ENCODE measurements at places on chromosomes 5 and 9. TPM values are rescaled to one million over a fixed set of nuclear protein-coding genes. Genes with fewer than 3 reads are reported as not detected.
A peak's percentile ranks its signal among the peaks of the same experiment; 100 is the strongest.

The BSPRY gene
- total RNA-seq, result 18.8 TPM

The GMCL2 gene
- total RNA-seq, result not detected

DNA sequence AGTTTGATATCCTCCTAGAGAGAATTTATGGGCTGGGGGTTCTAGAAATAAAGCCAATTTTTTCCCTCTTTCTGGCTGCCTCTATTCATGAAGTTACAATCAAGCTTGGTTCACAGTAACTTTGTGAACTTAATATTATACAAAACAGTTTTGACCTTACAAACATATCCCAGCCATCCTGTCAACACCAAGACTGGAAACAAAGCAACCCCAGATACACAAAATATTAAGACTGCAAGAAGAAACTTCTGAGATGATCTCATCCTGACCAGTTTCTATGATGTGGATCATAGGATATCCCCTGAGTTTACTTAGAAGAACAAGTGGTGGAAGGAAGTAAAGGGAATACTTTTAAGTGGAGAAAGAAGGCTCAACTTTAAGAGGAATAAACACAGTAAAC is 28.3 kb upstream of the CER1 start:
- DNase-seq, result no peak

- no peak for DNase-seq
Measured at GRCh38 chr5:140322751-140323731, 20.1 kb upstream of the PFDN1 start.

The TMEM203 gene
- 36.2 TPM for total RNA-seq

DNA sequence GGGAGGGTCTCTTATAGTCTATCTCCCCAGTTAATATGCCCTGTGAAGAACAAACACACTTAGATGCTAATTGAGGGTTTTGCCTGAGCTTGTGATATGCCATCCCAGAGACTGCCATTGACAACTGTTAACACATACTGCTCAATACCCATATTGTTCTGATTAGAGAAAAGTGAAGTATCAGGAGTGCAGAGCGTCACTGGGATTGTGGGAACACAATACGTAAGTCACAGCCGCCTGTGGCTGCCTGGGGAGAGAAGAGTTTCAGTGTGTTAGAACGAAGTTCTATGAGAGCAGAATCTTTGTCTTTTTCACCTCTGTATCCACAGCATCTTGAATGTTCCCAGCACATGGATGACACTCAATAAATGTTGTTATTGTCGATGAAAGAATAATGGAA is 110.2 kb downstream of the MEF2C start:
- no peak for DNase-seq

- peak; percentile 4 for DNase-seq
Measured at GRCh38 chr9:93896093-93896492, 59.1 kb downstream of the BARX1 start.

The LCN15 gene
- total RNA-seq, result not detected

DNA sequence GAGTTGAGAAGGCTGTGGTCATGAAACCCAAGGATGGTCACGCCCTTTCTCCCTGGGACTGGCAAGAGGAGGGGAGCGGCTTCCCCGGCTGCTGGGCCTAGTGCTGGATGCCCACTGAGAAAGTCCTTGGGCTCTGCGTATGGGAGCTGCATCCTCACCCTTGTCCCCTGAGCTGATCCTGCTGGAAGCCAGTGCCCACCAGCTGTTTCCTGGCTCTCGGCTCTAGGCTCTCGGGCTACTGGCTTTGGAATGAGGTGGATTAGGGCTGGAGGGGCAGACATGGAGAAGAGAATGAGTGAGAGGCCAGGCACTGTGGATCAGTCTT is 149.3 kb upstream of the PPP1R26 start:
- no peak for DNase-seq

The NME5 gene
- 9.9 TPM for total RNA-seq

The SLCO4C1 gene
- total RNA-seq, result 4.0 TPM

The MLANA gene
- total RNA-seq, result not detected

GRCh38 chr5:38755181-38755580 is 90.6 kb upstream of the OSMR start:
- no peak for DNase-seq

The IFNA13 gene
- total RNA-seq, result not detected

The CTSV gene
- 10.5 TPM for total RNA-seq

DNA sequence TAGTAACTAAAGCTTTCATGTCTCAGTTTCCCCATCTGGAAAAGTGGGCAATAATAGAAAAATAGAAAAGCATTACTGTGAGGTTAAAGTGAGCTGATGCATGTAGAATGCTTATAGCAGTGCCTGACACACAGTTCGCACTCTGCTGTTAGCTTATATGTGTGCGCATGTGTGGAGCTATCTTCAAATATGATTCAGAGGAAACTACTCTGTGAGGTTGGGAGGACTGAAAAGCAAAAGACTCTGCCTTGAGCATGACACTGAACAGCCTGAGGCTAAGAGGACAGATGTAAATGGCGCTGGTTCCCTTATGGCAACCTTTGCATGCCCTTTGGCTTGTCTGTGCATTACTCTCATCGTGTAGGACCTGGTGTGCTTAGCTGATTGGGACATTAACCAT is 19.4 kb downstream of the NTRK2 start:
- no peak for DNase-seq

DNA sequence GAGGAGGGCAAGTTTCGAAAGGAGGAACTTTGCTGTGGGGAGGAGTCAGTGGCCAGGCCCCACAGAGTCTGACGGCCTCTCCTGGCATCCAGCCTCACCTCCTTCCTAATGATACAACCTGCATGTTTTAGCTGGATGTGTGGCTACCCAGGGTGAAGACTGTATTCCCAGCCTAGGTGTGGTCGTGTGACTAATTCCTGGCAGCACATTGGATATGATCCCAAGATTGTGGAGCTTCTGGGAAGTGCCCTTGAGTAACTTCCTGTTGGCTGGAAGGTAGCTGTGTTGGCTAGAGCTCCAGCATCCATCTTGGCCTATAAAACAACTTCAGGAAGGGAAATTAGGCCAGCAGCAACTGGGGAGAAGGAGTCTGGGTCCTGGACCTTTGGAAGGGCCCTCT is 19.0 kb upstream of the LPCAT1 start:
- DNase-seq, result no peak

- no peak for DNase-seq
Measured at GRCh38 chr5:6721442-6721841, 8.2 kb downstream of the TENT4A start.

The DEPDC1B gene
- 38.5 TPM for total RNA-seq

The SLC1A1 gene
- total RNA-seq, result 3.8 TPM

The IRX4 gene
- total RNA-seq, result not detected

The TTC23L gene
- total RNA-seq, result 2.8 TPM

The PPP6C gene
- total RNA-seq, result 32.5 TPM

GRCh38 chr9:134890155-134890495 is 9.5 kb downstream of the FCN2 start:
- DNase-seq, result no peak

The AJM1 gene
- total RNA-seq, result 5.1 TPM

GRCh38 chr5:74056789-74057164 is 430.8 kb downstream of the ARHGEF28 start:
- DNase-seq, result no peak

The IL9 gene
- not detected for total RNA-seq

DNA sequence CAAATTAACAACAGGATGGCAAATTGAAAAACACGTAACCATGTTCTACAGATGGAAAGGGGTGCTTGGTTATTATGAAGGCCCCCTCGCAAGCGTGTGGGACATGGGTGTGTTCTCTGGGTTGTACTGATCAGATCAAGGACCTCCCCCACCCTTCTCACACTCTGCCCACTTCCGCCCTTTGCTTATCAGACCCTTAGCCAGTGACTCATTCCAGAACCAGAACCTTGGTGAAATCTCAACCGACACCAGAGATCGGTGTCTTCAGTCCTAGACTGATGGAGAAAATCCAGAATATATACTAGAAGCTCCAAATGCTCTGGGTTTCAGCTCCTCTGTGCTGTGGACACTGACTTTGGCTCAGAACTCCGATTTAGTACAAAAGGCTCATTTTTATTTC is 64.9 kb downstream of the PTTG1 start:
- no peak for DNase-seq

DNA sequence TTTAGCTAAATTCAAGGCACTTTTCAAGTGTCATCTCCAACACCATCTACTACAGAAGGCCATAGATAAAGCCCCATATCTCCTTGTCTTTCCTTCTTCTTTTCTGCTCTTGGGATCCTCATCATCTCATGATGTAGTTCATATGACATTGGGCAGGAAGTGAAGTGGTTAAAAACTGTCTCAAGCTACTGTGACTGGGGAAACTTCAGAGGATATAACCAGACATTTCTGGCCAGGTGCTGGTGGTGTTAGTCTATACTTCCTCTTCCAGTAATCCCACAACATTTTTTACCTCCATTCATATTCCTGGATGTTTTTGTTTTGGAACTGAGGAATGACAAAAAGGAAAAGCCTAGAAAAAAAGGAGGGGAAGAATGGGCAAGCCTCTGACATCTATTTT is 188.7 kb downstream of the LURAP1L start:
- no peak for DNase-seq

The CCL19 gene
- total RNA-seq, result not detected

The SYK gene
- total RNA-seq, result 9.6 TPM

The OR1J2 gene
- not detected for total RNA-seq

DNA sequence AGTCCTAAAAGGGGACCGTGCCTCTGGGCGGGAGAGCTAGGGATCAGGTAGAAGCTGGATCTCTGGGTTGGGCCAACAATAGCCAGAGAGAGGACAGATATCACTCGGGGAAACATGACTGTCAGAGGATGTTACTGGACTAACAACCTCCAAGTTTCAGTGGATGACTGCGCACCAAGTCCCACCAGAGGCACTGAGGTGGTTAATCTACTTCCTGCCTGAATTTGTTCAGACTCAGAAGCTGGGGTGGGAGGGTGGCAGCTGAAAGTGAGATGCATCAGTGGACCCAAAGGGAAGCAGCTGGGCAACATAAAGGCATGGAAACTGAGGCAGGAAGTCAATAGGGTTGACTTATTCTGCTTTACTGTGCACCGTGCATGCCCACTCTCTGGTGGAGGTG is 130.1 kb upstream of the SLC44A1 start:
- DNase-seq, result no peak

The PHF24 gene
- total RNA-seq, result 0.29 TPM

- DNase-seq, result no peak
Measured at GRCh38 chr9:88949961-88950340, 41.3 kb upstream of the S1PR3 start.

The PDE8B gene
- total RNA-seq, result 4.0 TPM

The IFNB1 gene
- total RNA-seq, result not detected

The HK3 gene
- not detected for total RNA-seq

The NUDT12 gene
- 13.0 TPM for total RNA-seq

- DNase-seq, result no peak
Measured at GRCh38 chr9:136820971-136821825, 13.4 kb downstream of the RABL6 start.

The SEPTIN8 gene
- 60.4 TPM for total RNA-seq

The ARSI gene
- total RNA-seq, result 0.24 TPM

The GFPT2 gene
- 1.7 TPM for total RNA-seq

DNA sequence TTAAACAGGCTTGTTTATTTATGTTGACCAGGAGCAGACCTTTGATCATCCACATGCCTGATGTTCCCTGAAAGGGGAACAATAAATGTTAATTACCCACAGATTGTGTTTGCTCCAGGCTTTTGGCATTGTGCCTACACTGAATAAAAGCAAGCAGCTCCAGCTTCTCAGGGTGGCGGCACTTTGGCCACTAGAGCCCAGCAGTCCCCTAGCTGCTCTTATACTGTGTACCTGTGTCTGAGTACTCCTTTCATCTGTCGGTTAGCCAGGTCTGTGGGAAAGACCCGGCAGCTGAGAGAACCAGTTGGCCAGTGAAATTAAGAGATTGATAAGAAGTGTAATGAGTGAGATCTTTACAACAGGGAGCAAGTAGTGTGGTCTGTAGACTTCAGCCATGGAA is 254.8 kb upstream of the FTMT start:
- DNase-seq, result no peak

DNA sequence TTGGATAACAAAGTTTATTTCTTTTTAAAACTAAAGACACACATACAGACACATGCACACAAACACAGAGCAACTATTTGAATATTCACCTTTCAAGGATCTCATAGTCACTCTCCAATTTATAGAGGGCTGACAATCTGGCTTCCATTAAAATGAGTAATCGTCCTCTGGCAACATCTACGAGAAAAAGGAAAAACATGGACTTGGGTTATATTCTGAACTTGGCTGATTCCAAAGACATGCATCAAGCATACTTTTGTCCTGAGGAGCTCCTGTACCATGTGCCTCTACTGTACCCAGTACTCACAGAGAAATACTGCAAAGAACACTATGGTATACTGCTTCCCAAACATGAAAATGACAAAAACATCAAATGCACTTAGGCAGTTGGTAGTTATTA is 15.4 kb downstream of the IARS1 start:
- no peak for DNase-seq

The CNTLN gene
- total RNA-seq, result 7.8 TPM

DNA sequence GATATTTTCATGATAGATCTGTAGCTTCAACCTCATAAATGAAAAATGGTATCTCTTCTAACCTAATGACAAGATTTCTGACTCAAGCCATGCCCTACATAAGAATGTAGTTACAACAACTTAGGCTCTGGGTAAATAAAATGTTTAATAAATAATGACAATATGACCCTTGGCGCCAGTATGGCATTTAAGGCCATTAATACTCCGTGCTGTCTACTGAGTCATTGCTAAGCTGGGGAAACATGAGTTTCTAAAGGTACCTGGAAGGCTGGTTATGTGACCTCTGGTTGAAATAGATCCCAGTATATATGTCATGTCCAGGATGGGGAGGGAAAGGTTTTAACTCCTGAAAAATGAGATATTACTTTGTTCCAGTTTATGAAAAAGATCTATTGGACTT is 58.0 kb upstream of the CEMIP2 start:
- DNase-seq, result no peak

GRCh38 chr5:34957857-34958690 is 28.7 kb downstream of the DNAJC21 start:
- no peak for DNase-seq

The FAM169A gene
- total RNA-seq, result 32.4 TPM
